ENCODE measurements at places on chromosomes 11 and 22.
A peak's percentile ranks its signal among the peaks of the same experiment; 100 is the strongest.

DNA sequence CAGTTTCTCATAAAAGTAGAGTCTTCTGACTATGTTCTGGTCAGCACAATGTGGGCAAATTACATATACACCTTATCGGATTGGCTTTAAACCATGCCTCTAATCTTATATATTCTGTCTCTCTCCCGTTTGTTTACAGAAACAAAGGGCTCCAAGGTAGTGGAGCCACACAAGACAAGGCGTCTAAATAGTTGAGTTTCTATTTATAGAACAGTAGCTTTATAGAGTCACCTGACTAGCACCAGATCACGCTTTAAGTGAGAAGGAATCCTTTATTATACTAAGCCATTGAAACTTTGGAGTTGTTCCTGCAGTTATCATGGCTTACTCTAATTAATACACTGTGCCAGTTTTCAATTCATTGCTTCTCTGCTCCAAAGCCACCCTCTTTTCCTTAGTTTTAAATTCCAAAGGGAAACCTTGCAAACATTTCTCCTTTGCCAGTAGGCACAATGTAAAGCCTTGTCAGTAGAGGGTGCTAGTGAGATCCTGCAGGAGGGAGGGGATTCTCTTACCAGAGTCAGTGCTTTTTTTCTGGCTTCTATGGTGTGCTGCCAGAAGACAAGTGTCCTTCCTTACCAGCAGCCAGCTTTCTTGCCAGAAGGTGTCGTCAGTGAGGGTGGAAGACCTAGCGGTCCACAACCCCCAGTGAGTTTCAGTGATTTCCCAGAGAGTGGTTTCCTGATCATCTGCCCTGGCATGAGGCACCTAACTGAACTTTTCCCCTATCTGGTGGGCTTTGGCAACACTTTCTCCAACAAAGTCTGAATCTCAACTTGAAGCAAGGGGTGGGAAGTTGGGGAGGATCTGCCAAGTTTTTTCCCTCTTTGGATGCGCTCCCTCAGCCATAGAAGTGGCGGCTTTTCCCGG is 71.7 kb downstream of the RAB38 start:
- DNase-seq = no peak

DNA sequence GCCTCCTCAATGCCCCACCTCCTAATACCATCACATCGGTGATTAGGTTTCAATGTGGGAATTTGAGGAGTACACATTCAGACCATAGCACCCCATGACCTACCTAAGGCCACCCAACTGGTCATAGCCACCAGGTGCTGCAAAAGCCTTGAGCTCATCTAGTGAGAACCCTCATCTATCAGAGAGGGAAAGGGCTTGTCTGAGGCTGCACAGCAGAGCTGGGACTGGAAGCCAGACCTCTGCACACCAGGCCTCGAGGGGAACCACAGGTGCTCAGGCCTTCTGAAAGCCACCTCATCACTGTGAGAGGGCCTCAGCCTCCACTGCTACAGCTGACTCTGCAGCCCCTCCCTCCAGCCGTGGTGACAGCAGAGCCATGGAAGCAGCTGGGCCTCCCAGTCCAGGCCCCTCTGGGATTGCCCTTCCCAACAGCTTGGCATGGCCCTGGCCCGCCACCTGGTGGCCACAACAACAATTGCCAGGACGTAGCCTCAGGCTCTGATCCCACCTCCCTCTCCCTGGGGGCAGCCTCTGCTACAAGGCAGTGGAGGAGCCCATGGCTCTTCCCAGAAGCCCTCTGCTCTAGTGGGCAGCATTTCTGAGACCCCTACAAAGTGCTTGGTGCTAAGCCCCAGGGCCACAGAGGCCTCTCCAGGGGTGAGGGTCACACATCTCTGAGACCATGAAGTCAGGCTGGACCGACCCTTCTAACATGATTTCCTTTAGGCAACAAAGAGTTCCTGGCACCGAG is 41.0 kb upstream of the PRDM11 start:
- DNase-seq = peak; percentile 25

DNA sequence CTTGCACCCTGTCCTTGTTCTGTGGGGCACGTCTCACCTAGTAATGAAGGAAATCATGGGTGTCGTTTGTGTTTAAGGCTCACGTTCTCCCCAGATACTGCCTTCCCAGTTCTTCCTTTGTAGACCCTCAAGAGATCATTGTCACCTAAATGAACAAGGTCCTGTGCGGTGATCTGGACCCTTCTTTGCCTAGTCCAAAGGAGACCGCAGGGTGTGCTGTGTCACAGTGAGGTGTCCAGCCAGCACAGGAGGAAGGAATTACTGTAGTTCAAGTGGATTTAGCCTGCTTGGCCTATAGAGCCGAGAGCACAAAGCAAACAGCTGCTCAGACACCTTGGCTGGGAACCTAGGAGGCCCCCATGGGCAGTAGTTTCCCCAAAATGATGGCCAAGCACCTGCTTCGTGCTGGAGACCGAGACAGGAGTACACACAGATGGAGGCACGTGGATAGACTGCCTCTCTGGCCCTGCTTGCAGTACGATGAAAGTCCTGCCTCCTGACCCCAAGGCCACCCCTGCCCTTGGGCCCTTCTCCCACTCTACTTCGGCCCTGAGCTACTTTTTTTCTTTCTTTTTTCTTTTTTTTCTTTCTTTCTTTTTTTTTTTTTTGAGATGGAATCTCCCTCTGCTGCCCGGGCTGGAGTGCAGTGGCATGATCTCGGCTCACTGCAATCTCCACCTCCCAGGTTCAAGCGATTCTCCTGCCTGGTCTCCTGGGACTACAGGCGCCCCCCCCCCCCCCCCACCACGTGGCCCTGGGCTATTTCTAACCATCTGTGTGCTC is 19.4 kb upstream of the PPFIA1 start:
- DNase-seq = no peak

GRCh38 chr22:31206896-31207687 is 5.0 kb upstream of the LIMK2 start:
- DNase-seq = no peak

- DNase-seq = no peak
Observed at GRCh38 chr11:9664276-9665171, 647 bp downstream of the SWAP70 start.

- DNase-seq = no peak
Observed at GRCh38 chr22:35834061-35834460, 116.4 kb downstream of the APOL5 start.

DNA sequence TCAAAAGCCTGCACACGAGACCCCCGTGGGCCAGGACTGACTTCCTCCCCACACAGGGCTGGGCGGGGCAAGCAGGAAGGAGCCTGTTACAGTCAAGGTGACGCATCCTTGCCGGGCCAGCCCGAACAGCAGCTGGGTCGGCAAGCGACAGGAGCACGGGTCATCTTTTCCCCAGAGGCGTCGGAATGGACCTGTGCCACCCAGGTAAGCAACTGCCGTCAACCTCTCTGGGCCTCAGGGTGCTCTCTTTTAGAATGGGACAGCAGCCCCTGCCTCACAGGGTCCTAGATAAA is at the start of gene CYTH4:
Gene CYTH4, plus strand, starts transcription at position 124 of the 293 bp plus-strand sequence. Its CDS starts 62 bp downstream, at position 186.
- no peak for DNase-seq

DNA sequence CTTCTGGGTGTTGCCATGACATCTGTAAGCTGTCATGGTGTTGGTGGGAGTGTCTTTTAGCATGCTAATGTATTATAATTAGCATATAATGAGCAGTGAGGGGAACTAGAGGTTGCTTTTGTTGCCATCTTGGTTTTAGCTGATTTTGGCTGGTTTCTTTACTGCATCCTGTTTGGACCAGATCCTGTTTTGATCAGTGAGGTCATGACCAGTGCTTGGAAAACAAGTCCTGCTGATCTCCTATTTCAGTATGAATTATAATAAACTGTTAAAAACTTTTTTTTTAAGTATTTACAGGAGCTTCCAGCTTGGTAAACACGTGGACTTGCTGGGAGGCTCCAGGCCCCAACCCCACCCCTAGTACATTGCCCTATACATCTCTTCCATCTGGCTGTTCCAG is 30.5 kb upstream of the P4HA3 start:
- DNase-seq = no peak

GRCh38 chr11:128361451-128362020 is 225.8 kb downstream of the ETS1 start:
- DNase-seq = no peak

- no peak for DNase-seq
Observed at GRCh38 chr11:82989628-82990404, 81.9 kb downstream of the RAB30 start.

- DNase-seq = no peak
Observed at GRCh38 chr22:44023404-44024287, 456 bp upstream of the PARVB start.

DNA sequence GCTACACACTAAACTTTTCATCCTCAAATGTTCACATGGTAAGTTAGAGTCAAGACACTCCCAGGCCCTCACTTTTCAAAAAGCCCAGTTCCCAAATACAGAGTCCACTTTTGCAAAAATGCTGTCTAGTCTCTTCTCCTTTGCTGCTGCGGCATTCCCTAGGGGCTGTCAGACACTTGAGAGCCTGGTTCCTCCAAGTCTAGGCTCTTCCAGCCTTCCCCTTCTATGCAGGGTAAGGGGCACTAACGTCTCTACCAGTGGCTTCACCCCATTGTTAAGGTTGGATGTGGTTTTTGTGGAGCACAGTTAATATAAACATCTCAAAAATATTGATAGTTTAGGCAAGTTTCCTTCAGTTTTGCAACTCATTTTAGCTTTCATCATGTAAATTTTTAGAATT is 181.5 kb downstream of the KIF18A start:
- no peak for DNase-seq

GRCh38 chr11:123406441-123407129 is 23.5 kb upstream of the GRAMD1B start:
- no peak for DNase-seq

GRCh38 chr22:48318173-48318572 is 1509.5 kb downstream of the BRD1 start:
- no peak for DNase-seq

Measured in cerebellar nuclear complex (tissue), 1 donor.